Stimulated activated CD4-positive, alpha-beta T cell treated with anti-CD3 and anti-CD28 coated beads, Interleukin-1b, Interleukin-23, amount 100 ng/mL, for 1 hour (primary cell): ENCODE measurements at places on chromosomes 5 and 9.

GRCh38 chr5:138444078-138444773 is 5.4 kb downstream of the REEP2 start:
- DNase-seq = no peak

GRCh38 chr5:34626036-34626435 is 30.1 kb upstream of the RAI14 start:
- no peak for DNase-seq

GRCh38 chr9:86166546-86166945 is 67.2 kb upstream of the GOLM1 start:
- no peak for DNase-seq

DNA sequence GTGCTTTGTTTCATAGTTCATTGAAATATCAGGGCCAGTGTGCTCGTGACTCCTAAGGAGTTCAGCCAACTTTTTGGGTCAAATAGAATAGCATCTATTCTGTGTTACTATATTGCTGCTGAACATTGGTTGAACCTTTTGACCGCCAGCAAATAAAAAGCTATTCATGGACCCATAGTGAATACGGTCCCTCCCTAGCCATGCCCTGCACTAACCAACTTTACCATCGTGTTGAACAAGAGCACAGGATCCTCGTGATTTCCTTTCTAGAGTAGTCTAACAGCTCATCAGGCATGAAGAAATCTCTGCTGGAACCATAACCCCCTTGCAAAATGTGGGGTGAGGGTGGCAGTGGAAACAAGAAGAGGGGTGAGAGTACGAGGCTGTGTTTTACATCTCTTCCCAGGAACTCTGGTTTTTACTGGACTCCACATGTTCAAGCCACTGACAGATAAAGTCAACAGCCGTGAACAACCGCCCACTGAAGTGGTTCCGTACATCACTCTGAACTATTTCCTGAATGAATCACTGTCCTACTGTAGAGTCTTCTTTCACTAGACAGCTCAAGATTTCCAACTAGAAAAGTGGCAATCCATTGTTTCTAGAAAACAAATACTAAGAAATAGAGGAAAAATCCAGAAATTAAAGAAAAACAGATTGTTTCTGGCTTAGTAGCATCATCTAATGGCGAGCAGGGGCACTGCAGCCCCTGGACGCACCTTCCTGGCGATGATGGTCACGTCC is 70.1 kb upstream of the SPATA31E1 start:
- DNase-seq = peak; percentile 12

- no peak for DNase-seq
These were observed 28.7 kb downstream of the DIAPH1 start for GRCh38 chr5:141590127-141590526.
